OCI-LY7 (cell line): ENCODE measurements at places on chromosomes 5 and 9.

GRCh38 chr5:122312591-122313406 lies 762 bp downstream of the SNCAIP start:
- DNase-seq: no peak

DNA sequence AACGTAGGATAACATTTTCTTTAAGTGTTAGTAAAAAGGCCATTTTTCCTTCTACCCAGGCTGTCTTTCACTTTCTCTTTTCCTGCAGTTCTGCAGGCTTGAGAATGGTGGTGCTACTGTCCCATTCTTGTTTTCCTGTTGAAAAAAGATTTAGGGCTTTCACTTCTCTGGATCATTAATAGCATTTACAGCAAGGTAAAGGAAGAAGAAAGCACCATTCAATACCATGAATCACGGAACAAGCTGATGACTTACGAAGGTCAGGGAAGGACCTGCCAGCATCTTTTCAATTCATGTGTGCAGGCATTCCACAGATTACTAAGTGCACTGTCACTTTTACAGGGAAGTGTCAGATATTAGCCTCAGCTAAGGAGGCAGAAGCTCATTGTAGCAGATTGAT lies 292.8 kb downstream of the YTHDC2 start:
- no peak for DNase-seq

DNA sequence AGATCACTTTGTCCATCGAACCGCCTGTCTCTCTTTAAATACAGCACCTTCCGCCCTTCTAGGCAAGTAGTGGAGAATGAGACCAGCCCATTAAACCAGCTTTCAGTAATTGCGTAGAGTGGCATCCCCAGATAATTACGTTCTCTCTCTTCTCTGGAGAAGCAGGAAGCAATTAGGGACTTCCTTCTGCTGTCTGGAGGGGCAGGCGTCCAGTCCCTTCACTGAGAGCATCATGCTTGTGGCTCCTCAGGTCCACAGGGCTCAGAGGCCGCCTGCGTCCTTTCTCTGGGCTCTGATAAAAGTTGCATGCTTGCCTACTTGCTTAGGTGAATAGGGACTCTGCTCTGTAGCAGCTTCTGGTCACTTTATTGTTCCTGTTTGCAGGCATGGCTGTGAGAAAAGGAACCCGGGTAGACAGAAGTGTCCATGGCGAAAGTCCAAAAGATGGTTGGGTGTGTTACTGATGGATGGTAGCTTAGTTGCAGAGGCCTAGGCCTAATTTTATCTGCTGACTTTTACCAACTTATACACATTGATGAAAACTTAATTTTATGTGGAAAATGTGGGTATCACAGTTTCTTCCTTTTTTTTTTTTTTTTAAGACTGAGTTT lies 299.1 kb upstream of the PANK3 start:
- DNase-seq: no peak

- DNase-seq: no peak
Observed at GRCh38 chr5:10502578-10502977, 60.9 kb downstream of the ROPN1L start.

GRCh38 chr9:110126499-110126941 lies 81.4 kb downstream of the C9orf152 start:
- DNase-seq: peak; percentile 64

- DNase-seq: peak; percentile 92
Observed at GRCh38 chr9:110128664-110129329, 79.2 kb downstream of the C9orf152 start.

GRCh38 chr9:133119103-133119845 lies 1.8 kb downstream of the RALGDS start:
- no peak for DNase-seq

- DNase-seq: no peak
Observed at GRCh38 chr9:73583576-73583975, 431.9 kb downstream of the ANXA1 start.

GRCh38 chr5:81980160-81980559 lies 8.3 kb downstream of the ATG10 start:
- DNase-seq: no peak

- DNase-seq: no peak
Observed at GRCh38 chr5:22896152-22896551, 43.0 kb upstream of the CDH12 start.

DNA sequence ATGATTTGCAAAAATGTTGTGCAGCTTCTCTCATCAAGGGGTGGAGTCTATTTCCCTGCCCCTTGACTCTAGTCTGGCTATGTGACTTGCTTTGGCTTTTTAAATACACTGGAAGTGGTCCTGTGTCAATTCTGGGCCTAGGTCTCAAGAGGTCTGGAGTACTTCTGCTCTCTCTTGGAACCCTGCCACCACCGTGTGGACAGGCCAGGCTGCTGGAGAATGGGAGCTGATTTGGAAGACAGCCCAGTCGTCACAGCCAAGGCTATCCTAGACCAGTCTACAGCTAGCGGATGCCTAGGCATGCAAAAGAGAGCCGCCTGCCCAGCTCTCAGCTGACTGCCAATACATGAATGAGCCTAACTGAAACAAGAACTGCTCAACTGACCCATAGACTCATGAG lies 56.7 kb upstream of the CLINT1 start:
- peak; percentile 26 for DNase-seq

- DNase-seq: no peak
Observed at GRCh38 chr5:163385824-163386223, 51.6 kb upstream of the CCNG1 start.

DNA sequence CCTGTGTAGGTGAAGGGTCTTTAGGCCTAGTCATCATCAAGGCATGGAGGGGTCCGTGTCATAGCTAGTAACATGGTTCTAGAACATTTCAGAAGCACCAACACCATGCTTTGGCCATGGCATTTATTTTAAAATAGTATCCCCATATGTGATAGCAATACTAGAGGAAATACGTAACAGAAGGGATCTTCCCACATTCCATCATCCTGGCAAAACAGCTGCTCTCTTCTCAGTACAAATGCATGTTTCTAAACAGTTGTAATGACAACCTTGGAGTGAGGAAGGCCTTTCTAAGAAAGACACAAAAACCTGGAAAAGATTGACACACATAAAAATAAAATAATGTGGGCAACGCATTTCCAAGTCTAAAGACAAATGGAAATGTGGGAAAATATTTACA lies 97.6 kb downstream of the GADD45G start:
- no peak for DNase-seq

GRCh38 chr9:35374436-35374835 lies 115.5 kb upstream of the RUSC2 start:
- no peak for DNase-seq

GRCh38 chr5:151699071-151699901 lies 12.6 kb upstream of the SPARC start:
- DNase-seq: no peak

- DNase-seq: no peak
Observed at GRCh38 chr5:112388739-112389138, 30.3 kb downstream of the EPB41L4A start.

GRCh38 chr5:123454259-123454911 lies 31.2 kb upstream of the CEP120 start:
- DNase-seq: no peak

DNA sequence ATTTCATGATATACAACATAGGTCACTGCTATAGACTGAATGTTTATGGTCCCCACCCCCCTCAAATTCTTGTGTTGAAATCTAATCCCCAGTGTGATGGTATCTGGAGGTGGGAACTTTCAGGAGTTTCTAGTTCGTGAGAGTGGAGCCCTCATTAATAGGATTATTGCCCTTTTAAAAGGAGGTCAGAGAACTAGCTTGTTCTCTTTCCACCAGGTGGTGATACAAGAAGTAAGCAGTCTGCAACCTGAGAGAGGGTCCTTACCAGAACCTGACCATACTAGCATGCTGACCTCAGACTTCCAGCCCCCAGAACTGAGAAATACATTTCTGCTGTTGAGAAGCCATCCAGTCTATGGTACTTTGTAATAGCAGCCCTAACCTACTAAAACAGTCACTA lies 33.3 kb downstream of the TMEM161B start:
- DNase-seq: no peak

DNA sequence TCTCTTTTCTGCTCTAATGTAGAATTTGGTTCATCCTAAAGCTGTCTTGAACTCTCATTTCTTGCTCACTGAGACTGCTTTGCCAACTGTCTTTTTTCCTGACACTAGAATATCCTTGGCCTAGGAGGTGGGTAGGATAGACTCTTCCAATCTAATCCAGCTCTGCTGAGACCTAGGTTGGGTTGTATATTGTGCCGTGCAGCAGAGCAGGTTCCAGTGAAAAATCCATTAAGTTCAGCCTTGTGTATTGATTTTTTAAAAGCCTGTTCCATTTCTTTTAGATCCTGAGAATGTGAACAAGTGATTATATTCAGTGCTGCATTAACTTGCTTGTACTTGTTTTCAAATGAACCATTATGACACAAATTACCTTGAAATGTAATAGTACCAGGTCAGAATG lies 539.6 kb downstream of the LRRC70 start:
- no peak for DNase-seq

DNA sequence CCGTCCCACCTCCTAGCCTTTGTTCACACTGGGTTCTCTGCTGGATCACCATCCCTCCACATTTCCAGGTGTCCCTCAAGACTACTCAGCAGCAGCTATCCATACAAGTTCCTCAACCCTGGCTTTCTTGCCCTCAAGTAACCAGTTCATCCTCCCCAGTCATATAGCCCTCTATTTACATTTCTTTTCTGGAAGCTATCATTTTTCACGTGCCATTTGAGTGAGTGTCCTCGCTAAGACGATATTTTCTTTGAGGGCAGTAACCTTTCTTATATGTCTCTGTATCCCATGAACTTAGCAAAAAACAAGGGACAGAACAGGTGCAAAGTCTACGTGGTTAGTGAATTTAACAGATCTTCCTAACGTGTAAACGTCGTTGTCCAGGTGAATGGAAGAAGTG lies 29.6 kb upstream of the KCNMB1 start:
- no peak for DNase-seq

DNA sequence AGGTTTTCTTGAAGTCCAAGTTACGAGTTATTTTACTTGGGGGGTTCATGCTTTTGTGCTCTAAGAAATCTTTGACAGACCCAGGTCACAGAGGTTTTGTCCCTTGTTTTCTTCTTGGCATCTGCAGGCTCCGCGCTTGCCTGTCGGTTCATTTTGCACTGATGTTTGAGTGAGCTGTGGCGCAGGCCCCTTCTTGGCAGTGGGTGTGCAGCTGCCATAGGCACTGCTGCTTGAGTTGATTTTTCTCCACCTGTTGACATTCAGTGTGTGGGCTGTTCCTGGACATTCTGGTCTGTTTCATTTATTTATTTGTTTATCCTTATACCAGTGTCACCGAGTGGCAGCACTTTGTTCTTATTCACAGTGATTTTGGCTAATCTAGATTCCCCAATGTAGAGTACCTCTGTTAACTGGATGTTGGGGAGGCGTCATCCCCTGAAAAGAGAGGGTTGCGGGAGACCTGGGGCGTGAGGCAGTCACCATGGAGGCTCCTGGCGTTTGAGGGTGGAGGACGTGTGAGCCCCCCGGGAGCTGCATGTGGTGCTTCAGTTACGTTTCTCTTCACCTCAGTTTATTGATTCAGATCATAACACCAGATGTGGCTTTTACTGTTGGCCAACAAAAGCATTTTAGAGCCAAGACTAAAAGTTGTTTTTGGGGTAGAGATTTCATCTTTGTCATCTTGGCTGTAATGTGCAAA lies 121.4 kb upstream of the CACNA1B start:
- DNase-seq: no peak

- DNase-seq: no peak
Observed at GRCh38 chr5:14322437-14323187, 179.5 kb downstream of the TRIO start.

- no peak for DNase-seq
Observed at GRCh38 chr5:81717226-81717625, 33.7 kb downstream of the SSBP2 start.

DNA sequence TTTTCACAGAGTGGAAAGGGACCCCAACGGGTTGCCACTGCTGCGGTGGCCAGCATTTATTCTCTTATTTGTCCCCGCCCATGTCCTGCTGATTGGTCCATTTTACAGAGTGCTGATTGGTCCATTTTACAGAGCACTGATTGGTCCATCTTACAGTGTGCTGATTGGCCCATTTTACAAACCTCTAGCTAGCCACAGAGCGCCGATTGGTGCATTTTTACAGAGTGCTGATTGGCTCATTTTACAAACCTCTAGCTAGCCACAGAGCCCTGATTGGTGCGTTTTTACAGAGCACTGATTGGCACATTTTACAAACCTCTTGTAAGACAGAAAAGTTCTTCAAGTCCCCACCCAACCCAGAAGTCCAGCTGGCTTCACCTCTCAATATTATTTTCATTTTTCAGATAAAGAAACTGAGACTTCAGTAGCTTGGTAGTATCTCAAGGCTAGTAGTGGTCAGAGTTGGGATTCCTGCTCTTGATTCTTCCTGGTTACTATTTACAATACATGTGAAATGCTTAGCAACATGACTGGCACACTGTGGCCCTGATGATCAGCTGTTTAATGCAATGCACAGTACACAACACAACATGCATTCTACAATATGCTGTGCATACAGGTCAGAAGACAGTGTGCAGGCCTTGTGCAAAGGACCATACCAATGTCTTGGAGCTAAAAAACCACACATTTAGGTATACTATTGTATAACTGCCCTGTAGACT lies 63.6 kb upstream of the BOD1 start:
- peak; percentile 37 for DNase-seq
